ENCODE measurements at places on chromosomes 4 and X.
A peak's percentile ranks its signal among the peaks of the same experiment; 100 is the strongest.

- DNase-seq: no peak
Measured at GRCh38 chr4:1250921-1251772, 2.2 kb upstream of the CTBP1 start.

- DNase-seq: no peak
Measured at GRCh38 chr4:52744588-52744987, 6.6 kb downstream of the ERVMER34-1 start.

- no peak for DNase-seq
Measured at GRCh38 chr4:158020734-158021346, 152.0 kb downstream of the GASK1B start.

DNA sequence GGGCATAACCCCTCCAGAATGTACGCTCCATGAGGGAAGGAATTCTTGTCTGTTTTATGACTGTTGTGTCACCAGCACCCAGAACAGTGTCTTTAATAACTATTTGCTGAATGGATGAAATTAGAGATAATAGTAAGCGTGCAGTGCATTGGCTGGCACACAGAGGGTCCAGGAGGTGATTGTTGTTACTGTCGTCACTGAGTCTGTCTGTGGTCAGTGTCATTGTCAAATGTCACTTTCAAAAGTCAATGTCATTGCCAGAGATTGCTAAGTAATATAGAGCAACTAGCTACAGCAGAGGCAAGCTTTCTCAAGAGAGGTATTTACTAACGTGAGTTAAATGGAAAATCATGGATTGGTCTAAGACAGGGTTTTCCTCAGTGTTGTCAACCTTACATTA lies 70.7 kb downstream of the ARHGEF38 start:
- no peak for DNase-seq

- DNase-seq: no peak
Measured at GRCh38 chrX:57964975-57965374, 54.7 kb upstream of the ZXDA start.

GRCh38 chr4:38511702-38512101 lies 152.3 kb upstream of the KLF3 start:
- DNase-seq: no peak

GRCh38 chrX:154419688-154420401 lies 8.5 kb downstream of the TAFAZZIN start:
- DNase-seq: no peak

DNA sequence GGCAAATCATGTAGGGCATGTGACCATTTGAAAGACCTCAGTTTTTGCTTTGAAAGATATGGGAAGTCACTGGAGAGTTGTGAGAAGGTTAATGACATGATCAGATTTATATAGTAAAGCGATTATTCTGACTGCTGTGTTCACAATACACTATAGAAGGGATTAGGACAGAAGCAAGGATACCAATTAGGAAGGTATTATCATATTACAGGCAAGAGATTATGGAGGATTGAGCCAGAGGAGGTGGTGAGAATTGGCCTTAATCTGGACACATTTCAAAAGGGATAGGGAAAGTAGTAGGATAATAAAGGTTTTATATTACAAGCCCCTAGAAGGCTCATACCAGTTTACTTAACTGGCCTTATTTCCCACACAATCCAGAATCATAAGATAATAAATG lies 124.9 kb upstream of the POF1B start:
- no peak for DNase-seq

DNA sequence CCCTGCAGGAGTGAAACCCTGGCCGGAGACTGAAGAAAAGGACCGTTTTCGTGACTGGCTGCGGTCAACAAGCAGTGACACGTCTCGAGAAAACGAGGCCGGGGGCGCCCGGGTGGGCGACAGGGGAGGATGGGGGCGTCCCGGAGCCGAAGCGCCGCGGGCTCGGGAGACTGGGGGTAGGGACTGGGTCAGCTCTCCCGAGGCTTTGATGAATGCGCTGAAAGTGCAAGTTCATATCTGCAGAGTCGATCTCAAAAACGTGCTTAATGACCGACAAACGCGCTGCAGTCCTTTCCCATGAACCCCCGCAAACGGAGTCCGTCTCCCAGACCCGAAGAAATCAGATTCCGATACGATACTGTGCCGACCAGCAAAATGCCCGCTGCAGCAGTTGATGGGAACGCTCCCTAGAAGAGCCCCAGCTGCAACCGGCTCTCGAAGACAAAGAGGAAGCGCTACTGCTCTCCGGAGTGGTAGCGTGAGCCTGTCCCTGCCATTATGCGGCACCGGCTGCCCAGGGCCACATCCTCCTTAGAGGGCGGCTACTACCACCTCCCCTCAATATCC lies 806 bp upstream of the CD99L2 start:
- DNase-seq: no peak

GRCh38 chr4:101400096-101400495 lies 52.8 kb upstream of the PPP3CA start:
- DNase-seq: no peak

DNA sequence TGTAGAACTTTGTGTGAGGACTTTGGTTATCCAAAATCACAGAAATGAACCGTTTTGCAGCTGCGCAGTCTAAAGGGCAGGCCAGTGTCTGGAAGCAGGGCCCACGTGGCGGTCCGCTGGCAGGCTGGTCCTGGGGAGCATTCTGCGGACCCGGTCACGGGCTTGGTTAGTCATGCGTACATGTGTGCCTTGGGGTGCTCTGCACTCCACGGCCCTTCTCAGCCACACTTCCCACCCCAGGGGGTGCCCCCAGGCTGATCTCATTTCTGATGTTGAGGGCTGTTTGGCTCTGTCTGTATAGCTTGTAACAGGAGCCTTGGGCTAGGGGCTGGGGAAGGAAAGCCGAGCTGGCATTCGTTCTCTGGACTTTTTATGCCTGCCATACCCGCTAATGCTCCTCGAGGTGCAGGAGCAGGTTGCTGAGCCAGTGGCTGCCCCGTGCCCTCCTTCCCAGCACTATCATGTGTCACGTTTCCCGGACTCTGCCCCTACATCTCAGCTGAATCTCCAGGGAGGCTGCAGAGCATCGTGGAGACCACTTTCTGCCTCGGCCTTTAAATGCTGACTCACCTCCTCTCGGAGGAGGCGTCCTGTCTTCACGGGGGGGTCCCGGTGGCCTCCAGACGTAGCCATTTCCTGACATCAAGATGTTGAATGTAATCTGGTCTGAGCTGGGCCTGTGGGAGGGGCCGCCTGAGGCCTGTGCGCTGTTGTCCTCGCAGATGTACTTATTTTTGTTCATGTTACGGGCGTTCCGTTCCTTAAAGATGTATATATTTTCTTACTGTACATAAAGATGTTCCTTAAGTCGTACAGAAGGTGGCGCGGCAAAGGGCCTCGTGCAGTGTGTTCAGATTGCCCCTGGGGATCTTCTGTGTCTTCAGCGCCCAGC lies 11.4 kb upstream of the TADA2B start:
- DNase-seq: no peak

GRCh38 chr4:56656346-56656643 lies 24.8 kb downstream of the HOPX start:
- no peak for DNase-seq

DNA sequence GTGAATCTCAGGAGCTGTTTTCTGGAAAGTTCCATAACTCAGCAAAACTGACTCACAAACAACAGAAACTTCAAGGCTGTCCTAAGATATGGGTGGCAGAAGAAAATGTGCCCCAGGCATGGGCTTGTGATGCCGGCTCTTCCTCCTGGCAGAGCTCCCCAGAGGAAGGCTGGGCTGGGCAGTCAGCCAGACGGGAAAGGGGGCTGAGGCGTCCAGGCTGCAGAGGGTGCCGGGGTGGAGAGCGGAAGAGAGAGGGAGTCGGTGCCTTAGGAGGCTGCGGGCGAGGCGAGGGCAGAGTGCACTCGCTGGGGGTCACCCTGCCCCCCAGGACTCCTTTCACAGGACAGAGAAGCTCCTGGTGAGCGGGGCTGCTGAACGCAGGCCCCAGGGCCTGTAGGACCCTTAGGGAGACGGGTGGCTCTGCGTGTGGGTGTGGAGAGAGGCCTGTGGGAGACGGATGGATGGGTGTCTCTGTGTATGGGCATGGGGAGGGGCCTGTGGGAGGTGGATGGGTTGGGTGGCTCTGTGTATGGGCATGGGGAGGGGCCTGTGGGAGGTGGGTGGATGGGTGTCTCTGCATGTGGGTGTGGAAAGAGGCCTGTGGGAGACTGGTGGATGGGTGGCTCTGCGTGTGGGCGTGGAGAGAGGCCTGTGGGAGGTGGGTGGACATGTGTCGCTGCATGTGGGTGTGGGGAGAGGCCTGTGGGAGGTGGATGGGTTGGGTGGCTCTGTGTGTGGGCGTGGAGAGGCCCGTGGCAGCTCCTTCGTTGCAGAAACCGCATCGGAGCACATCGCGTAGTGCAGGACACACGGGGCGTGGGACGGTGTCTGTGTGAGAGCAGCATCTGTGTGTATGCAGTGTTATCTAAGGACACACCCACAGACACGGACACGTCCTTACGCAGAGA lies 15.9 kb downstream of the PCGF3 start:
- DNase-seq: no peak

- no peak for DNase-seq
Measured at GRCh38 chr4:114137984-114138383, 158.5 kb upstream of the ARSJ start.

DNA sequence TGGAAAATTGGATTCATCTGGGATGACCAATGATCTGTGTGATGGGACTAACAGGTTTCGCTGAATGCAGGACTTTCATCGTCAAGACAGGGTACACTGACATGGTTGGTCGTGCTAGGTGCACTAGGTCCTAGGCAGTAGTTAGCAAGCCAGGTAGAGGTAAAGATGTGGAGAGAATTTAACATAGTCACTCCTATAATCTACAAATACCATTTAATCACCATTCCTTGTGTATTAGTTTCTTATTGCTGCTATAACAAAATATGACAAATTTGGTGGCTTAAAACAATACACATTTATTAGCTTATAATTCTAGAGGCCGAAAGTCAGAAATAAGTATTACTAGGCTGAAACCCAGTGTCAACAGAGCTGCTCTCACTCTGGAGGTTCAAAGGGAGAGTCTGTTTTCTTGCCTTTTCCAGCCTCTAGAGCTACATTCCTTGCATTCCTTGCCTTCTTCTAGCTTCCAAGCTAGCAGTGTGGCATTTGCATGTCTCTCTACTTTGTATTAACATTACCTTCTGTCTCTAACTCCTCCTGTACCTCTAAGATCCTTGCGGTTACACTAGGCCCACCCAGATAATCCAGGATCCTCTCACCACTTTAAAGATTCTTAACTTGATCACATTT lies 98.7 kb upstream of the GRIA3 start:
- no peak for DNase-seq

DNA sequence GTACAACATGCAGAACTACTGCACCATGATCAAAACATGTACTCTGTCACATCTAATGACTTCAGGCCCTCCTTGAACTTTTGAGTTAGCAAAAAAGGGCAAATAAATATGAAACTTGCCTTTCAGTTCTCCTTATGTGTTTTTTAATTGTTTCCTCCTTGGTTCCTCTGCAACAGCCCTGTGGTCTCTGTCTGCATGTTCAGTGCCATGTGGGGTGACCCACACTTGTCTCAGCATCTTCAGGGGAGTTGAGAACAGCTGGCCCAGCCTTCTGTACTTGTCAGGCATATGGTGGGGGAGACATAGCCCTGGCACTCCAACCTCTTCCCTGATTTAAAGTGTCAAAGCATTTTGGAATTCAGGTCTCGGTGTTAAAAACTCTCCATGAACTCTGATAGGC lies 188.0 kb upstream of the PGRMC2 start:
- no peak for DNase-seq

GRCh38 chrX:9885150-9885549 lies 82.0 kb upstream of the CLDN34 start:
- peak; percentile 9 for DNase-seq

Measured in stimulated activated CD8-positive, alpha-beta memory T cell treated with anti-CD3 and anti-CD28 coated beads, Interleukin-2, amount 100 ng/mL, for 1 hour (primary cell).